ENCODE measurements at places on chromosomes 7 and 10.

GRCh38 chr7:151007469-151007898 is 16.7 kb downstream of the NOS3 start:
- peak; percentile 53 for DNase-seq

GRCh38 chr7:147308539-147308938 is 1191.9 kb downstream of the CNTNAP2 start:
- DNase-seq, result no peak

- no peak for DNase-seq
Observed at GRCh38 chr7:105975770-105976417, 12.8 kb downstream of the CDHR3 start.

- DNase-seq, result peak; percentile 78
Observed at GRCh38 chr7:4797858-4798705, 22.7 kb downstream of the AP5Z1 start.

- DNase-seq, result no peak
Observed at GRCh38 chr7:116447436-116447835, 52.1 kb upstream of the CAV2 start.

GRCh38 chr7:11461946-11462345 is 370.1 kb downstream of the THSD7A start:
- no peak for DNase-seq

DNA sequence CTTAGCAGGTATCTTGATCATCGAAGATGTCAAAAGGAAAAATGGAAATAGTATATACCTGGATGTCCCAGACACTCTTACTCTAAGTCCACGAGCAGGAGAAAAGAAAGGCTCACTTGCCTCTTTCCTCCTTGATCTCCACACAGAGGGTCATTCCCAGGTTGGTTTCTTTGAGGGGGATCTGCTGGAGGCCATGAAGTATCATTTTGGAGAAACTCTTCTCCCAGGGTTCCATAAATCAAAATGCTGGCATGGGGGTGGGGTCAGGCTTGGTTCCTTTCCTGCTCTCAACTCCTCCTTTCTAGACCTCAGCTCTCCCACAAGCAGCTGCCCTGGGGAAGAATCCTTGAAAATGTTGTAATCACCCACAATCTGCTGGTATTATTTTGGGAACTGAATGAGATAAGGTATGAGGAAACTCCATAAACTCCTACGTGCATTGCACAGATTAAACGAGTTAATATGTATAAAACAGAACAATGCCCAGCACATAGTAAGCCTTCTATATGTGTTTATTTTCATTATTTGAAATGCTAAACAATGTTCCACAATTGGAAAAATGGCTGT is 54.4 kb downstream of the PRKCQ start:
- no peak for DNase-seq

GRCh38 chr7:30321882-30322192 is 37.4 kb downstream of the ZNRF2 start:
- no peak for DNase-seq

GRCh38 chr10:97570146-97570788 is 2.3 kb upstream of the ANKRD2 start:
- DNase-seq, result peak; percentile 25

- DNase-seq, result no peak
Observed at GRCh38 chr7:127822822-127823508, 171.0 kb downstream of the SND1 start.

GRCh38 chr7:103148131-103148993 is 537 bp downstream of the NAPEPLD start:
- no peak for DNase-seq

DNA sequence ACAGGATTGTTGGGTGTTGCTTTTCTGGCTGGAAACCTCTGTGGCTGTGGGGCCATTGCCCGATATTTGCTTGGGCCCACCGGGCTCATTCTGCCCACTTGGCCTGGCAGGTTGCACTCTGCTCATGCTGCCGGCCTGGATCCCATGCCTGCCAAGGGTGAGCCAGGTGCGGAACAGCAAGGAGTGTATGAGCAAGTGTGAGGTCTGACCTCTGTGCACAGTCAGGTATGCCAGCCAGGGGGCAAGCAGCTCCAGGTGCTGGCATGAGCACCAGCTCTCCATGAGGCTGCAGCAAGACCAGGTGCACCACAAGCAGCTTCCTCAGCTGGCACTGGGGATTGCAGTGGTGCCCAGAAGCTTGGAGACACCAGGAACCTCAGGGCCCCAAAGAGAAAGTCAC is 65.4 kb upstream of the KIF5B start:
- no peak for DNase-seq

DNA sequence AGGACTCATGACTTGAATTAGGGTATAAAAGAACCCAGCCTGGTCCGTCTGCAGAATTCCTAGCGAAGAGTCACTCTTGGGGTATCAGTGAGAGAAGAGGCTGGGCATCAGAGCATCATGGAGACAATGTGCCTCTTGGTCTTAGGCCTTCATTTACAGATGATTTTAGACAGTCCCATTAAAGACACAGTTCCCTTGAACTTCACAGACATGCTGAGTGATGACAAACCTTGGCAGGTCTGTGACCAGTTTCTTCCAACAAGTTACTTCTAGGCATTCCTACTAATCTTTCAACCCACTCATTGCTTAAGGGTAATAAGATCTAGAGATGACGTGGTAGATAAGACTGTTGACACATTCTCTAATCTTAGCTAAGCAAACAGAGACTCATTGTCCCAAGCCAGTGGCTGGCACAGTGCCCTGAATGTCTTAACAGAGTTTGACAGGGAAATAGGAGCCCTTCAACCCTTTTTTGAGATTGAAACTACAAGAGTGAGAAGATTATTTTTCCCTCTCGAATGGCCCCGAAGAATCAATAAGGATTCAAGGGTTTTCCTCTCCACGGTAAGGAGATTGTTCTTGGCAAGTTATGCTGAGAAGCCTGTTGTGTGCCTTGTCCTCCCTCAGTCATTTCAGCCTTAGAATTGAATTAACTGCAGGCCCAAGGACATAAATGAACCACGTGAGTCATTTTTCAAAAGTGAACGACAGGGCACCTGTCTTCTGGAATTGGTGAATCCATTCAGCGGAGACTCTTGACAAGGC is 281.1 kb downstream of the CCDC3 start:
- DNase-seq, result peak; percentile 81

- no peak for DNase-seq
Observed at GRCh38 chr7:50369143-50370026, 64.9 kb downstream of the IKZF1 start.

- peak; percentile 30 for DNase-seq
Observed at GRCh38 chr10:93160829-93161228, 87.1 kb downstream of the CYP26A1 start.

DNA sequence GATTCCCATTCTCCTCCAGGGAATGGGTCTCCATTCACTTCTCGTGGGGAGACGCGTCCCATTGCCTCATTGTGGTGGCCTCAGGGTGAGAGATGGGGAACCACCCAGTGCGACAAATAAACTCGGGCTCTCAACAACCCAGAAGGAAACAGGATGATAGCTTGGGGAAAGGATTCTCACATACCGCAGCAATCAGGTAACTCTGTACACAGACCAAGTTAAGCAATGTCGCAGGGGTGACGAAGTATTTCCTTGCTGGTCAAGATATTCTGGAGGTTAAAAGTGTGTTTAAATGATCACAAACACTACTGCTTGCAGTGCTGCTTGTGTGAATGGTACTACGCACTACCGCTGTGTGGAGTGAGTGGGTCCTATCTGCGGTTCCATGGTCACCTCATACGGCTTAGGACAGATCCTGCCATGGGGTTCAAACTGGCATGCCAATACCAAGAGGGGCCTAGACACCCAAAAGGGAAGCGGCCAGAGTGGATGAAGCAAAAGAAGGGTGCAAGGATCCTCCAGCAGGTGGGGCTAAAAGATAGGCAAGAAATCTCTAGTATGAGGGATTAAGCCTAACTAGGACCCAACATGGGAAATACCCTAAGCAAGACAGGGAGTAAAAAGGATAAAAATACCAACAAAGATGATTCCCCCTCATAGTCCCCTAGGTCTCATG is 143.8 kb upstream of the TMEM106B start:
- no peak for DNase-seq

- DNase-seq, result no peak
Observed at GRCh38 chr10:86650151-86650550, 4.2 kb upstream of the OPN4 start.

GRCh38 chr7:35553519-35553918 is 141.4 kb downstream of the HERPUD2 start:
- no peak for DNase-seq

GRCh38 chr10:28922861-28923260 is 245.5 kb downstream of the BAMBI start:
- DNase-seq, result no peak

- no peak for DNase-seq
Observed at GRCh38 chr10:61961278-61961677, 59.8 kb downstream of the ARID5B start.

- no peak for DNase-seq
Observed at GRCh38 chr7:69399401-69399800, 198.9 kb upstream of the AUTS2 start.

- no peak for DNase-seq
Observed at GRCh38 chr10:88840881-88841280, 10.8 kb downstream of the ANKRD22 start.

GRCh38 chr7:136050462-136050847 is 73.3 kb upstream of the MTPN start:
- no peak for DNase-seq

- DNase-seq, result no peak
Observed at GRCh38 chr10:25896421-25896820, 37.6 kb upstream of the MYO3A start.

GRCh38 chr10:119625570-119626280 is 25.5 kb upstream of the BAG3 start:
- no peak for DNase-seq

DNA sequence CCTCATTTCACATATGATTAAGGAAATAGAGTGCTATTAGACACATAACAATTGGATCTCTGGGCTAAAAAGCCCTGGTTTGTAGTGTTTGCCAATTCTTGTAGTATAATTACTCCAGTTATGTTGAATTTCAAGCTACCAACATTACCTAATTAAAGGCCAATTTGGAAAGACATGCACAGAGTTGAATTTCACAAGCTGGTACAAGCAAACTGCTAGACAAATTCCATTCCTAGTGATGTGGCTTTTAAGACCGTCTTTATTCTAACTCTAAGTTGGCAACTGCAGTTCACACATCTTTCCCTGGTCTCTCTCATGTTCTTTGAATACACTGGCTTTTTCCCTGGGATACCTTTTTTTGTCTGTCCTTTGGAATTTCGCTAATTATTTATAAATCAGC is 384.1 kb upstream of the CNTNAP2 start:
- no peak for DNase-seq

DNA sequence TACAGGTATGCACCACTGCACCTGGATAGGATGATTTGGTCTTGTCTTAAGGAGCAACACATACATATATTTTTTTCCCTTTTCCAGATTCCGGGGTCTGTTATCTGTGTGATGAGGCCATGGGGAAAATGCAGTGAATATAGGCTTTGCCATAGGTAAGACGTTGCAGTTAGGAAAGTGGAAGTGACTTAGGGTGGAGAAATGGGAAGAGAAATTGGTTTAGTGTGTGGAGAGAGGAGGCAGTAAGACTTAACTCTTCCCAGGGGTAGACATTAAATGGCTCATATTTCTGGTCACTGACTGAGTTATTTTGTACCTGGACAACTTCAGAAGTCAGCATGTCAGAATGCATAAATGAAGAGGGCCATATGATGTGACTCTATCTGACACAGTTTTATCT is 66.7 kb downstream of the PFKFB3 start:
- DNase-seq, result no peak

DNA sequence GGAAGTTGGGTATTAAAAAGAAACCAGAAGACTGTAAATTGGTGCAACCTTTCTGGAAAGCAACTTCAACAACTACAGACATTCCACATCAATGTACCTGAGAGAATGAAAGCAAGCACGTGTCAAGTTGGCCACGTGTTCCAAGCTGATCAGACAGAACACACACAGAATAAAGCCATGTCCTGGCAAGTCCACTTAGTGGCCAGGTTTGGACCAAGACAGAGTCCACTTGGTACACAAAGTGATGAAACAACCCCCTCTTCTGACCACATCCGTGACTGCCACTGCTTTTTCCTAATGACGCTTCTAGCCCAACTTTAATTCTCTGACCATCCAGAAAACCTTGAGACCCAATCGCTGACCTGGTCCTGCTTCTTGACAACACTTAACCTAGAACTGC is 109.4 kb downstream of the ABLIM1 start:
- DNase-seq, result no peak

GRCh38 chr10:71216363-71216695 is 4.0 kb downstream of the UNC5B start:
- no peak for DNase-seq
